ENCODE measurements at places on chromosomes 5 and 9.

DNA sequence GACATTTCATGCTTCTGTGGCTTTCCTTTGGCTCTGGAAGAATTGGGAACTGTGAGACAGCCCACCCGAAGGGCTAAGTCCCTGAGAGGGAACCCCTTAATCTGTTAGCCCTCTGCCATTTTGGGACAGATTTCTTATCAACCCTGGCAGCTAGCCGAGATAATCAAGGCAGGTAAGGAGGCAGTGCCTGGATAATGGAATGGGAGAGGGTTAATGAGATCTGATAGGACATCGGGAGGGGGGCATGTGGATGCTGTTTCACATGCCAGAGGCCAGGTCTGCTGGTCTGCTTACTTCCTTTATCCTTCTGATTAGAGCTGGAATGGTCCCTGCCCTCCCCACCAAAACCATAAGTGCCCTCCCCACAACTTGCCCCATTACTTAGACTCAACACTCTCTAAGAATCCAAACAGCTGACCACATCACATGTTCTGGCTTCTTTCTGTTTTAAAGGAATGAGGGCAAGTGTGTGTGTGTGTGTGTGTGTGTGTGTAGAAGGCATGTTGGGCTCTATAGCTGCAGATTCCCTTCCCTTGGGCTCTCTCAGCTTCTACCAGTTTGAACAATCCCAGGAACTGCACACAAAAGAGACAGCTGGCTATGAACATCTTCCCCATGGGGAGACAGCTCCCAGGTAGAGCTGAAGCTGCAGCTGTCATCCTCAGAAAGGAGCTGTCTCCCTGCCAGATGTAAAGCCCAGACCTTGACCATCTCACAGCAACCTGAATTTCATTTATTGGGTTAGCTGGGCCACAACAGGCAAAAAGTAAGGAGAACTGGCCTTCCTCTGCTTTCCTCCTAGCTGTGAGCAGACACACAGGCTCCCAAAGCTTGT is 221.3 kb downstream of the PIK3R1 start:
- DNase-seq = no peak

DNA sequence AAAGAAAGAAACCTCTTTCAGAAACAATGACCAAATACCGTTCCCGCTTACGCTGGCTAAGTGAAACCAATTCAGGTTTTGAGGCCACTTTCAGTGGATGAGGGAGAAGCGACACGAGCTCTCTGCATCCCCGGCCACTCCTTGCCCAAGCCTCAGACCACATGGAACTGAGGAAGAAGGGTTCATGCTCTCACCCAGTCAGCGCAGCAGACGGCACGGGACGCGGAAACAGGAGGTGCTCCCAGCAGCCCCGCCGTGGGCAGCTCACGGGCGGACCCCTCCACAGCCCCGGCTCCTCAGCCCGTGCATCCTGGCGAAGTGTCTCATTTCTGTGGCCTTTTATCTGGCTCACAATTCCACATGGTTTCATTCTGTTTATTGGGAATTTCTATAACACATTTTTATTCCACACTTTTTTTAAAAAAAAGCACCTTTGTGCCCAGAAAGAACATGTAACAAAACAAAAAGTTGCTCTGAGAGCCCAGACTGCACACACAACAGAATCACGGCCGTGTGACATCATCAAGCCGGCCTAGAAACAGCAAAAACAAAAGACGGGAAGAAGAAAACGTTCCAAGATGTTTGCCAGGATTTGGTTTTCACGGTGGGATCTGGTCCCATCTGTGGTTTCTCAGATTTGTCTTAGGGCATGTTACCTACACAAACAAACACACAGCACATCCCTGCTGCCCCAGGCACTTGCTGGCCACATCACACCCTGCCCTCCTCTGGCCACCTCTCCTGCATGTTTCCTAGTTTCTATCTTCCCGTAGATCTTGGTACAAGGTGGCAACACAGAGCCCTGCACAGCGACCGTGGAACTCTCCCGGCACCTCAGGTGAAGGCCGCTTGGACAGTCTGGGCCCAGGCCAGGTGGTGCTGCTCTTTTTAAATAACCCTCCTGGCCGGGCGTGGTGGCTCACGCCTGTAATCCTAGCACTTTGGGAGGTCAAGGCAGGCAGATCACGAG is 16.2 kb downstream of the QSOX2 start:
- no peak for DNase-seq

GRCh38 chr5:93569300-93570160 is 11.5 kb downstream of the NR2F1-AS1 start:
- DNase-seq = no peak

GRCh38 chr5:110109667-110110066 is 419.9 kb downstream of the MAN2A1 start:
- no peak for DNase-seq

GRCh38 chr5:153390569-153390968 is 99.9 kb upstream of the GRIA1 start:
- no peak for DNase-seq

GRCh38 chr9:96089452-96090085 is 212.4 kb downstream of the HSD17B3 start:
- no peak for DNase-seq

DNA sequence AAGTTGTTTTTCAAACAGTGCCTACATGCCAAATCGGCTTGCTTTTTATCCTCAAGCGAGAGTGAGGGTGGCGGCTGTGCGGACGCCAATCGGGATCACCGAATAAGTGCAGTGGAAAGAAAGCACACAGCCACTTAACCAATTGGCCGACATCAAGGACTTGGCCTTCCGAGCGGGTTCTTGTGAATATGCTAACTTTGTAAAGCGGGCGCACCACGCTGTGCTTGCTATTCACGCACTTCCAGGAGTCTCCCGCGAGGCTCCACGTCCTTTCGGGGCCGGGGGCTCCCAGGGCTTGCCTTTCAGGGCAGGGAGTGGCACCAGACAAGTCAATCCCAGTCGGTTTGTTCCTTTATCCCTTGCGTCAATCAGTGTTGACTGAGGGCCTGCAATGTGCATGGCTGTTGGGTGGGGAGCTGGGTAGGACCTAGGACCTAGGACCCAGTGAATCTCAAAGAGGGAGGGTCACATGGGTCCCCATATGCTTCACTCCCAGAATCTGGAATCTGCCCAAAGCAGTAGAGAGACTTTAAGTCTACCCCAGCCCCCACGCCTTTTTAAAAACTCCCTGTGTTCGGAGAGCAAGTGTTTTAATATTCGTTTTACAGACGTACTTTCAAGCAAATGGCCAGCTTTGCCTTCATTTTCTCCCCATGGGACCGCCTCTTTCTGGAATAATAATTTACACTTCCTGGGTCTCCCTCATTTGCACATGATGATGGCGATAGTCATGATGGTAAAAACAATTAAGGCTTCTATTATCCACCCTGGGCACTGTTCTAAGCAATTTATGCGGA is 2.0 kb upstream of the GCNT4 start:
- DNase-seq = no peak

GRCh38 chr5:102800427-102800826 is 45.3 kb downstream of the PAM start:
- no peak for DNase-seq

- DNase-seq = no peak
Measured at GRCh38 chr9:101387871-101388506, 3.2 kb upstream of the BAAT start.
